ENCODE measurements at places on chromosomes 16 and 17.

GRCh38 chr16:89325861-89326471 is 108.5 kb downstream of the ZNF778 start:
- DNase-seq = no peak

DNA sequence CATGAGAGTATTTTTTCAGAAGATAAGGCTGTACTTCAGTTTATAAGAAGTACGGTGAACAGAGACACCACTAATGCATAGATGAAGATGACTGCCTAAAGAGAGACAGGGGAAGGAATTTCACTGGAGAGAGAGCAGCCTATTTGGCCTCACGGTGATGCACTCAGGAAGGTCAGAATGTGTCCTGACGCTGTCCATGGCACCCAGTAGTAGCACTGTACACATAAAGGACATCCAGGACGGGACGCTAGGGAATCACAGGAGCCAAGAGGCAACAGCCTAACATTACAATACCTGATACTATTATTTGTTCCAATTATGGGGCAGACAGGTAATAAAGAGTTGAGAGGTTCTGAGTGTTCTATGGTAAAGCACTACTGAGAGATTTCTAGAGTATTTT is 24.9 kb upstream of the LRRC37A start:
- no peak for DNase-seq

DNA sequence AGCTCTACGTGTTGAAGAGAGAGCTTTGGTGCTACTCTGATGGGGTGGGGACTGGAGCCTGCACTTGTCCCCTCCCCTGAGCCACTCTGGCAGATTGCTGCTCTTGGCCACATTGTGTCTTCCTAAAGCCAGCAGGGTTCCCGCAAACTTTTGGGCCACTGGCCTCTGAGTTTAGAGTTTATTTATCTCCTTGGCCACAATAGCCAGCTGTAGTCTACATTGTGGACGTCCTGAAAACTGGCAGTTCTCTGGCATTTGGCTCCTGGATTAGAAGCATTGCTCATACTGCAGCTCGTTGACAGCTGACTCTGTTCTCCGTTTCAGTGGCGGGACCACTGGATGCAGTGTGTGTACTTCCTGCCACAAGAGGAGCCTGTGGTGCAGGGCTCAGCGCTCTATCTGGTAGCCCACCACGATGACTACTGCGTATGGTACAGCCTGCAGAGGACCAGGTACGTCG is 34.6 kb downstream of the PRMT7 start:
- DNase-seq = no peak

- DNase-seq = no peak
Observed at GRCh38 chr17:38851434-38851833, 2.1 kb downstream of the RPL23 start.

- no peak for DNase-seq
Observed at GRCh38 chr17:8799570-8800212, 526 bp upstream of the MFSD6L start.

- DNase-seq = no peak
Observed at GRCh38 chr16:79400462-79401149, 199.9 kb downstream of the MAF start.
